Right atrium auricular region (tissue), 2 donors: ENCODE measurements at places on chromosomes 6 and 20.

GRCh38 chr6:122580737-122581136 is 29.5 kb upstream of the PKIB start:
- no peak for DNase-seq
- H3K4me3 ChIP-seq, result no peak overlapping the region
- H3K27me3 ChIP-seq, result no peaks in the 10 kb centered on the region

DNA sequence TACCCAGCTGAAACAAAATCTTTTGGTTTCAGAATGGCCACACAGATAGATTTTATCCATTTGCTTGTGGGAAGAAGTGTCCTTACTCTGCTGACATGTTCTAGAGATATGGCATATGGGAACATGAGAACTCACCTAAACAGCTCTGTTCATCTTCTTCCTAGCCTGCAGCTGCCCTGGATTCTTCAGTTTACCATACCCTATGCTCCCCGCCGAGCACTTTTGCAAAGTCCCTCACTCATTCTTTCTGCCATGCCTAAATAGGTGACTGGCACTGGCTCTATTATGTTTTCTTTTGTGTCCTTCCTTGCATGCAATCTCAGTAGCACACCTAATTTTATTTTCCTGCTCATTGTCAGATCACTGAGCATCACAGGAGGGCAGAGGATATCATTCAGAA is 293.7 kb upstream of the RSPO3 start:
- H3K27ac ChIP-seq, result no peak overlapping the region
- no peak for DNase-seq
- H3K4me1 ChIP-seq, result no peaks in the 10 kb centered on the region
- no peaks in the 10 kb centered on the region for H3K27me3 ChIP-seq
- no peak overlapping the region for H3K4me3 ChIP-seq

DNA sequence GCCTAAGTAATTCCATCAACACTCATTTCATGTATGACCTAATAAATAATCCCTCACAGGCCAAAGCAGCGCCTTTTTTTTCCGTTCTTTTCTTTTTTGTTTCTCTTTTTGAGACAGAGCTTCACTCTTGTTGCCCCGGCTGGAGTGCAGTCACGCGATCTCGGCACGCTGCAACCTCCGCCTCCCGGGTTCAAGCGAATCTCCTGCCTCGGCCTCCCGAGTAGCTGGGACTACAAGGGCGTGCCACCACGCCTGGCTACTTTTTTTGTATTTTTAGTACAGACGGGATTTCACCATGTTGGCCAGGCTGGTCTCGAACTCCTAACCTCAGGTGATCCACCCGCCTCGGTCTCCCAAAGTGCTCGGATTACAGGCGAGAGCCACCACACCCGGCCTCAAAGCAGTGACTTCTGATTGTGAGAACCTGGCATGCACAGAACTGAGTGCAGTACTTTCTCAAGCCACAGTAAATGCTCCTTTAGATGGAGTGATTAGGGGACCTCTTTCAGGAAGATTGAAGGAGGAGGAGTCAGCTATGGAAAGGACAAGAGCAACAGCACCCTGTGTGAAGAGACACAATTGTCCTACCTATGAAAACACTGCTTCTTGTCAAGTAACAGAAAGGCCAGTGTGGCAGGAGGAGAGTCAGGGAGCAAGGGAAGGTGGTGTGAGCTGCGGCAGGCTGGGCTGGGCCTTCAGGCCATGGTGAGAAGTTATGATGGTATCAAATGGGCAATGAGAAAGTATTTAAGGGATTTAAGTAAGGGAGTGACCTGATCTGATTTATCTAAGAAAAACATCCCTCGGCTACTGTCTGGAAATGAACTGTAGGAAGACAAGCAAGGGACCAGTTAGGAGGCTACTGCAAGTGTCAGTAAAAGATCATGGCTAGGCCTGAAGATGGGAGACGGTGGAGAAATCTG is 1.7 kb upstream of the SCAF8 start:
- H3K4me1 ChIP-seq, result no peaks in the 10 kb centered on the region
- no peak overlapping the region for H3K27ac ChIP-seq
- no peak overlapping the region for H3K4me3 ChIP-seq

GRCh38 chr6:157143171-157143889 is 180.0 kb downstream of the TMEM242 start:
- H3K4me1 ChIP-seq, result no peaks in the 10 kb centered on the region
- peak overlapping the region; percentile 51 for H3K27ac ChIP-seq
- no peaks in the 10 kb centered on the region for H3K27me3 ChIP-seq

GRCh38 chr6:141701732-141702131 is 431.0 kb upstream of the GJE1 start:
- H3K36me3 ChIP-seq, result no peaks in the 10 kb centered on the region
- no peak overlapping the region for H3K27ac ChIP-seq
- no peaks in the 10 kb centered on the region for H3K4me1 ChIP-seq
- H3K4me3 ChIP-seq, result no peak overlapping the region
- no peaks in the 10 kb centered on the region for H3K27me3 ChIP-seq

DNA sequence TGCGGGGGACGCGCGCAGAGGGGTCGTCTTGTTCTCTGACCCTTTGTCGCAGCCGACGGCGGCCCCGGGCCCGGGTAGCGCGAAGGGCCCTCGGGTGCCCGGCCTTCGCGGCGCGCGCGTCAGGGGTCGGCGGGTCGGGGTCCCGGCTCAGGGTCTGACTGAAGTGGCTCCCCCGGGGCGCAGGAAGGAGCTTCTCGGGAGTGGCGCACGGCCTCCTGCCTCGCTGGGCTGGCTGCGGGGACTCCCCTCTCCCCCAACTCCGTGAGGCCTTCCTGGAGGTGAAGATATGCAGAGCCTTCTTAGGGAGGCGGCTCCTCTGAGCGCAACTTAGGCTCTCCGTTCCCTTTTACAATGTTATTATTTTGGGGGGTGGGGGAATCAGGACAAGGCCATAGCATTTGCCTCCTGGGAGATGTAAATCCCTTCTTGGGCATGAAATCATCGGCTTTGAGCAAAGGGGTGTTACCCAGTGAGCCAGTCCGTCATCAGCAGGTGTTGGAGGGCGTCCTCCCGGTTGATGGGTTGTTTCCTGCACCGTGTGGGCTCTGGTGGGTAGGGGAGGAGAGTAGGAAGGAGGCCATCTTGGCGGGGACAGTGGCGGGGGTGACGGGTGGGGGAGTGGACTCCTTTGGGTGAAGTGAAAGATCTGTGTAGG is 523 bp downstream of the CDS2 start:
- no peaks in the 10 kb centered on the region for H3K36me3 ChIP-seq
- H3K4me3 ChIP-seq, result peak overlapping the region; percentile 96
- peak overlapping the region; percentile 100 for H3K27ac ChIP-seq
- DNase-seq, result no peak

GRCh38 chr6:106509420-106510089 is 119.7 kb downstream of the RTN4IP1 start:
- DNase-seq, result no peak
- H3K27me3 ChIP-seq, result peaks cover 7% of the 10 kb centered on the region

GRCh38 chr6:168196385-168196860 is 117.4 kb upstream of the FRMD1 start:
- no peaks in the 10 kb centered on the region for H3K4me1 ChIP-seq
- no peak overlapping the region for H3K27ac ChIP-seq
- no peak for DNase-seq
- no peaks in the 10 kb centered on the region for H3K36me3 ChIP-seq
- no peaks in the 10 kb centered on the region for H3K27me3 ChIP-seq
